ENCODE measurements at places on chromosomes 6 and 20.

DNA sequence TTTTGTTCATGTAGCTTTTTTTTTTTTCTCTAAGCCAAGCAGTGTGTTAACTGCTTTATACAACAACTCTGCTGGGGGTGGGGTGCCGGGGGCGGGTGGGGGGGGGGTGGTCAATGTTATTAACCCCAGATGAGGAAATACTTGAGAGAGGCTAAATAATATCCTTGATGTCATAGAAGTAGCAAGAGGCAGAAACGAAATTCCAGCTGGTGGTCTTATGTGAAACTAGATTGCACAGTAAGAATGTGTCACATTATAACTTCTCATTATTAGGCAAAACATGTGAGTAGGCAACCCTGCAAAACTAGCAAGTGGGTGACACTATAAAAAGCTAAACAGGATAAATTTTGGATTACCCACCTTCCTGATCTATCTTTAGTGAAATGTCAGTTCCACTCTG, 12.8 kb downstream of the MYLK4 start:
- no peak for DNase-seq

DNA sequence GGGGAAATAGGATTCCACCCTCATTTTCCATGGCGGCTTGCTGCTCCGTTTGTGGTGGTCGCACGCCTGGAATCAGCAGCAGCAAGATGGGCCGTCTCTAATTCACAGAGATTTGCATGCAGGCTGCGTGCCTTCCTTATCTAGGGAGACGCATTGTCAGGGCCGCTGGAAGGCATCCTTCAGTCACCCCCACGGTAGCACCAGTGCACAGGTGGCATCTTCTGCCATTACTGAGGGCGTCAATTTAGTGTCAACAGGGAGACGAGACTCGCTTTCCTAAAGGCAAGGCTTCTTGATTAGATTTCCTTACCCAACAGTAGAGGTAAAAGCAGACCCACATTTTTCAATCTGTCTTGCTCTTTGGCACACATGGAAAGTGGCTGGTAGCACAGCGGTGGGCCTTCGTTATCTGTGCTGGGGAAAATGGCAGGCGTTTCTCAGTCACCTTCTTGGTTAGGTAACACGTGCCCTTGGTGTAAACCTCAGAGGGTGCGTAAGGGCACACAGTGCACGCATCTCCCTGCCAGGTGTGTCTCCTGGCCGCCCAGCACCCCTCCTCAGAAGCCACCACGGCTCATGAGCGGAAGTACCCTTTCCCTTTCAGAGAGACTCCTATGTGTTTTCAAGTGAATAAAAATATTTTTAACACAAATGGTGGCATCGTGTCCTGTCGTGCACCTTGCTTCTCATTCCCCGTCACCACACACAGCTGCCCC, 27.3 kb upstream of the VSTM2L start:
- no peak for DNase-seq

- no peak for DNase-seq
Measured at GRCh38 chr6:85062884-85063283, 298.5 kb upstream of the TBX18 start.

GRCh38 chr6:107198631-107199416, 83.5 kb upstream of the BEND3 start:
- no peak for DNase-seq

DNA sequence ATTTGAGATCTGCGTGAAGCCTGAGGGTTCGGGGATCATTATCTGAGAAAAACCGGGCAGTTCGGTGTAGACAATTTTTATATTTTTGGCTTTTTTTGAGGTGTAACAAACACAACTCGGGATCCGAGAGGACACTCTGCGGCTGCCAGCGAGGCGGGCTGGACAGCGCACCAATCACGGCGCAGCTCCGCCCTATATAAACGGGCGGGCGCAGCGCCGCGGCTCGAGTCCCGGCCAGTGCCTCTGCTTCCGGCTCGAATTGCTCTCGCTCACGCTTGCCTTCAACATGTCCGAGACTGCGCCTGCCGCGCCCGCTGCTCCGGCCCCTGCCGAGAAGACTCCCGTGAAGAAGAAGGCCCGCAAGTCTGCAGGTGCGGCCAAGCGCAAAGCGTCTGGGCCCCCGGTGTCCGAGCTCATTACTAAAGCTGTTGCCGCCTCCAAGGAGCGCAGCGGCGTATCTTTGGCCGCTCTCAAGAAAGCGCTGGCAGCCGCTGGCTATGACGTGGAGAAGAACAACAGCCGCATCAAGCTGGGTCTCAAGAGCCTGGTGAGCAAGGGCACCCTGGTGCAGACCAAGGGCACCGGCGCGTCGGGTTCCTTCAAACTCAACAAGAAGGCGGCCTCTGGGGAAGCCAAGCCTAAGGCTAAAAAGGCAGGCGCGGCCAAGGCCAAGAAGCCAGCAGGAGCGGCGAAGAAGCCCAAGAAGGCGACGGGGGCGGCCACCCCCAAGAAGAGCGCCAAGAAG, 69.0 kb downstream of the HFE start:
- DNase-seq, result peak; percentile 95

DNA sequence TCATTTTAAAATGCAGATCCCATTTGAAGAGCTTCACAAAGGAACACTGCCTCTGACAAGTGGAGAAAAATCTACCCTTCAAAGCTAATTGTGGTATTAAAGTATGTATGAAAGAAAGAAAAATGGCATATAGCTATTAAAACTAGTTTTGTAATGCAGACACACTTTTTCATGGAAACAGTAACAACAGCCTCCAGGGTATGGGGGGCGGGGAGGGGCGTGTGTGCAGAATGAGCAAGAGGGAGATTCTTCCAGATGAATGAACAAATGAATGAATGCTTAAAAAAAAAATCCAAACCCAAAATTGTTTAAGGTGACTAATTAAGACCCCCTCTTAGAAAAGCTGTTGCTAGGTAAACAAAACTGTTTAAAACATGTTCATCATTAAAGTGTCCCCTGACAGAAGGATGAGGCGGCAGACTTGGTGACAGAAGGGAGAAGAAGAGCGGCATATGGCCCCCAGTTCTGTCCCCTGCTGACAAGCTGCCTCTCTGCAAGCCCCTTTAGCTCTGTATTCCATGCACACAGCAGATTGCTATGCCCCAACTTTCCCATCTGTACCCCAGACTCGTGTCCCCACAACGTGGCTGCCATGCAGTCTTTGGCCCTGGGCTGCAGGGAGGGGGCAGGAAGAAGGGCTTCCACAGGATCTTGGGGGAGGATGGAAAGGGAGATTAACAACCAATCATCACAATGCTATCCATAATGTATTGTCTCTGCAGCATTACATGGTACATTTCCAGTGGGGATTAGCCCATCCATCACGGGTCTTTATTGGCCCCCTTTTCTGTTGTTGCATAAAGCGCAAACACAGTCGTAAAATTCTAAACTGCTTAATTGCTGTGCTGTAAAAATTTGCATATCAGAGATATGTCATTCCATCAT, 108.4 kb upstream of the OLIG3 start:
- DNase-seq, result no peak

GRCh38 chr6:125597411-125598253, 151.8 kb upstream of the HEY2 start:
- no peak for DNase-seq

DNA sequence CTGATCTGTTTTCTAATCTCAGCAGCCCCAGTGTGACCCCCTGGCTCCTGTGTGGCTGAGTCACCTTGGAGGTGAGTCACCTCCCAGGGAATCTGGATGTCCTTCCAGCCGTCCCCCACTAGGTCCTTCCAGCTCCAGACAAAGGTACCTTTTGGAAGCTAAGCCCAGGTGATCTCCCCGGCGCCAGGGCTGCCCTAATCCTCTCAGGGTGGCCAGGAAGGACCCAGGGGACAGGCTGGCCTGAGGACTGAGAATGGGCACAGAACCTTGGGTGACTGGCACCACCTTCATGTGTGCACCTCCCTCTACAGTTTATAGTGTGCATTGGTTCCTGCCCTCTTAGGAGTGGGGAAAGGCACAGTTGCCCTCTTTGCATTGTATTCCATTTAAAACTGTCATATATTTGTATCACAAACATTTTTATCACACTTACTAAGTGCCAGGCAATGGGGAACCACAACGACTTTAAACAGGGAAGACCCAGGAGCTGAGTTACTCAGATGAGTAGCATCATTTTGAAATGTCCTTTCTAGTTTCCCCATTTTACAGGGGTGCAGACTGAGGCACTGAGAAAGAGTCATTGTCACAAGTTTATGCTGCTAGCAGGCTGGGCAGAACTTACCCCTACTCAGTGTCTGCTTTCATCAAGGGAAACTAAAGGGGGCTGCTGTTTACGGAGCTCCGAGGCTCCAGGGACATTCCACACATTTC, 2.6 kb upstream of the BPIFB4 start:
- DNase-seq, result no peak

- no peak for DNase-seq
Measured at GRCh38 chr20:55500130-55500529, 505.2 kb downstream of the CBLN4 start.

DNA sequence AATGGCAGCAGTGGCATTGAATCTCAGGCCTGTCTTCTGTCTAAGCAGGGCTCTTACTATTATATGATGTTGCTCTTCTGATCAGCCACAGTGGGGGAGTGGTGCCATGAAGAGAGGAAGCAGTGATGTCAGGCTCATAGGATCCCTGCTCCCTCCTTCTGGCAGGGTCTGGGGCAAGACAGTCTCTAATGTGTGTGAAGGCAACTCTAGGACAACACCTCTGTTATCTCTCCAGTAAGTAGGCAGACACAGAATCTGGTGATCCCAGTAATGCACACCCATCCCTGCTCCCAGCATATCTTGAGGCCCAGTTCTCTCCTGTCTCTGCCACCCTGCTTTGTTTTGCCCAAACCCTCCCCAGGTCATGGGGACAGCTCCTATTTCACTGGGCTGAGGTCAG, 8.8 kb downstream of the C20orf202 start:
- no peak for DNase-seq

GRCh38 chr6:64489763-64490162, 854.2 kb downstream of the PHF3 start:
- DNase-seq, result no peak

GRCh38 chr20:31576751-31577150, 28.3 kb upstream of the ID1 start:
- DNase-seq, result no peak

DNA sequence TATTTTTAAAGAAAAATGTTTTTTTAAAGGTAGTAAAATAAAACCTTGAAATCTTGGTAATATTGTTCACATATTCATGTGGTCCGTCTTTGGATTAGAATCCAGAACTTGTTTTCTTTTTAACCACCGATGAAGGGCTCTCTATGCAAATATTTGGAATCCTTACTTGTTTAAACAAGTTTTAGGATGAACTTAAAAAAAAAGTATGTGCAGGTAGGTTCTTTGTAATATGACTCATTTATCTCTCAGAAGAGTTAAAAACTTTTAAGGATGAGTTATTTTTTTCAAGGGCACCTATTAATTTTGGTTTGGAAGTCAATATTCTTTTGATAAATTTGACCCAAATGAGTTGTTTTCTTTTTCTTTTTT, 8.9 kb downstream of the DSP start:
- no peak for DNase-seq

- no peak for DNase-seq
Measured at GRCh38 chr6:116450769-116451740, 10.1 kb upstream of the CALHM6 start.

GRCh38 chr6:138182939-138183789, 21.4 kb downstream of the ARFGEF3 start:
- no peak for DNase-seq

DNA sequence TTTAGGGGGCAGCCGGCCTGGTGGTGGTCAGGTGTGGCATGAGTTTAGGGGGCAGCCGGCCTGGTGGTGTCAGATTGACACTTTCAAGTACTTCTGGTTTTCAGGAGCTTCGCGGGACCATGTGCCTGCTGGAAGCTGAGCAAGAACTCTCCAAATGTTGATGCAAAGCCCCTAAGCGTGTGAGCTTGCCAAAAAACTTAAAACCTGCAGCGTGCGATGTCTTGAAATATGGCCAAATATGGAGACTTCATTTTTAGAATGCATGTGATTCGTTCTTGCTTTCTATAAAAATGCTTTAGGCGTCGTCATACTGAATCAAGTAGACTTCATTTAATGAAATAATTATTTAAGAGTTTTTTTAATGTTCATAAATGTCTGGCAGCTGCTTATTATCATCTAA, 149.4 kb downstream of the SMOC2 start:
- no peak for DNase-seq

DNA sequence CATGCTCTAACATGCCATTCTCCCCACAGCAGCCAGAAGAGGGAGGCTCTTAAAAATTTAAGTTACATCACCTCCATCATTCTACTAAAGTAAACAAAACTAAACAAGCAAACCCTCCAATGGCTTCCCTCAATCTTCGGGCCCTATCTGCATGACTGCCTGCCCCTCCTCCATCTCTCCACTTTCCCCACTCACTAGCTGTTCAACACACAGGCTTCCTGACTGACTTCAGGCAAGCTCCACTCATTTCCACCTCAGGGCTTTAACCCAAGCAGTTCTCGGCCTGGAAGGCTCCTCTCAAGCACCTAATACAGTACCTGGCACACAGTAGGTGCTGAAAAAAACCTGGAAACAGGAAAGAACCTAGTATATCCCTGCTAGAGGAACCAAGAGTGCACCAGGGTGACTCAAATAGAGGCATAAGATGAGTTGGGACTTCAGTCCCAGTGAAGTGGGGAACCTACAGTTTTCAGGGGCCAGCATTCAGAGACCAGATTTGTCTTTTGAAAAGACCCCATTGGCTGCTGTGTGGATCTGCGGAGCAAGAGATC, 2.8 kb downstream of the AHCY start:
- no peak for DNase-seq

DNA sequence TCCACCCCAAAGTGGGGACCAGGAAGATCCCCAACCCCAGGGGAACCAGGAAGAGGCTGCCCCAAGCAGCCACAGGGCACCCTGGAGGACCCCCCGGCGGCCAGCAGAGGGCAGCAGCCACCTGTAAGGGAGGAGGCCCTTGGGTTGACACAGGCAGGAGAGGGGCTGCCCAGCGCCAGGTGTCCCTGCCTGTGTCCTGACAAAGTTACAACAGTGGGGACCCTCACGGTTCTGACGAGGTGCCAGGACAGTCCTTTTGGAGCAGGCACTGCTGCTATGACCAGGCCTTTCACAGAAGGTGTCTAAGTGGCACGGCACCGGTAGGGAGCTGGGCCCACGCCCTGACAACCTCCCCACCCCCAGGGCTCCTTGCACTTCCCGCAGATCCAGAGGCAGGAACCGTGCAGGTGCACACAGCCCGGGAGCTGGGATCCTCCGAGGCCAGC, 176.7 kb downstream of the BMP7 start:
- DNase-seq, result peak; percentile 87

DNA sequence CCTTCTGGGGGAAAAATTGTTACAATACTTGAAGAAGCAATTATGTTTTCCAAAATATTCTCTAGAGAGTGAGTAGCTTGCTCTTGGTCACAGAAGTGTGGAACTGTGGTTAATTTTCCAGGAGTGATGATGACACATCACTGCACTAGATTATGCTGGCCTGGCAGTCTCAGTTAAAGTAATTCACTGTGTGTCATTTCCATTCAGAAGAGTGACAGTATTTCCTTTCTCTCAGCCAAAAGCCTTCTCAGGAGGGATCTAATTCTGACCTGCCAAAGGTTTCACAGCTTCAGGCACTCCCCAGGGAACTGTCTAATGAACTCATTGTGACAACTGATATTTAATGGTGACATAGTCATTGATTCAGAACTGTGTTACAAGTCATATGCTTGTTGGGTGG, 517.5 kb downstream of the TBC1D32 start:
- DNase-seq, result no peak

Data from AG20443 (cell line).